D721Med (cell line): ENCODE measurements at places on chromosomes 5 and 9.

DNA sequence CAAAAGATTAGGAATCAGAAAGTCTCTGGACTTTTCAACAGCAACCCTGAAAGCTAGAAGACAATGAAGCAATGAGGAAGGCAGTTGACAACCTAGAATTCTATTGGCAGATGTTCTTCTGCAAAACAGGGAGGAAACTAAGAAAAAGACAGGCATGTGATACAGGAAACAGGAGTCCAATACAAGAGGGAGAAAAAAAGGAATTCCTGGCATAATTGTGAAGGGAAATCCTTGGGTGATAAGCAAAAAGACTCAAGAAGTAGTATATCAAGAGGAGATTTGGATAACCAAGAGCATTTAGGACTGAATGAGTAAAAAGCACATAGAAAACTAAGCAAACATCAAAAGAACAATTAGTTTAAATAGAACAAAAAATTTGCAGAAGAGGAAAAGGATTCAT is 58.6 kb downstream of the LPAR1 start:
- DNase-seq: no peak

- DNase-seq: no peak
Observed at GRCh38 chr9:112091810-112092209, 83.3 kb downstream of the SUSD1 start.

DNA sequence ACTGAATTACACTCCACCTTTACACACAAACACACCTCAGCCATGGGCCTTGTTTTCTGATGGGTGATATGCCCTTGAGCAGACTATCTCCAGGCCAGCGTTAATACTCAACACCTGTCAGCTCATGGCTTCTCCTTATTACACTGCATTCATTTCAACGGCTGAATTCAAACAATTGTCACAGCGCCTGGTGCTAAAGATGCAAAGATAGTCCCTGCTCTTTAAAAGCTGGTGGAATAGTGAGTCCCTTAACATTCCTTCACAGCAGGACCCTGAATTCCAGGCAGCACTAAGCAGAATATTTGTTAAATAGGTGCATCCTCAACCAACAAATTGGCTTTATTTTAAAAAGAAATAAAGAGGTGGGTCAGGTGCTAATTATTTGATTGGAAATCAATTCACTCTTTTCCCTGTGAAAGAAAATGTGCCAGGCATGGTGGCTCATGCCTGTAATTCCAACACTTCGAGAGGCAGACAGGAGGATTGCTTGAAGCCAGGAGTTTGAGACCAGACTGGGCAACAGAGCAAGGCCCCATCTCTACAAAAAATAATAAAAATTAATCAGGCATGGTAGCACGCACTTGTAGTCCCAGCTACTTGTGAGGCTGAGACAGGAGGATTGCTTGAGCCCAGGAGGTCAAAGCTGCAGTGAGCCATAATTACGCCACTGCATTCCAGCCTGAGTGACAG is 155.7 kb upstream of the EFNA5 start:
- no peak for DNase-seq

GRCh38 chr5:90484540-90484939 is 9.9 kb downstream of the POLR3G start:
- no peak for DNase-seq

- no peak for DNase-seq
Observed at GRCh38 chr9:137485343-137486140, 26.4 kb upstream of the NSMF start.

DNA sequence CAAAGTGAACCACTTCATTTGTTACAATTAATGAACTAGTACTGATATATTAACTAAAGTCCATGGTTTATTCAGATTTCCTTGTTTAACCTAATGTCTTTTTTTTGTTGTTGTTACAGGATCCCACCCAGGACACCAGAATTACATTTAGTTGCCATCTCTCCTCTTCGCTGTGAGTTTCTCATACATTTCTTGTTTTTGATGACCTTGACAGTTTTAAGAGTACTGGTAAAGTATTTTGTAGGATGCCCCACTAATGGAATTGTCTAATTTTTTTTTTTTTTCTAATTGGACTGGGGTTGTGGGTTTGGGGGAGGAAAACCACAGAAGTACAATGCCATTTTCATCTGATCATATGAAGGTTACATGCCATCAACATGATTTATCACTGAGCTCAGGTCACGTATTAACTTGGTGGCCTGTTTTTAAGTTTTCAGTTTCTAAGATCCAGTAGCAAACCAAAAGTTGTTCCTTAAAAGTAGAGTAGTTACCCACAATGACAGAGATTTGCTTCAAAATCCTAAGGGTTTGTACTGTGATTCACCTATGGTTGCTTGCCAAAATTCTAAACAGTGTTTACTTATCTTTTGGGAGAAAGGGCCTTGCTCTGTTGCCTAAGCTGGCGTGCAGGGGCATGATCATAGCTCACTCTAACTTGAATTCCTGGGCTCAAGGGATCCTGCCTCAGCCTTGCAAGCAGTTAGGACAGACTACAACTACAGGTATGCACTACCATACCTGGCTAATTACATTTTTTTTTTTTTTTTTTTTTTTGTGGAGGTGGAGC is 4.5 kb upstream of the OTULIN start:
- no peak for DNase-seq

DNA sequence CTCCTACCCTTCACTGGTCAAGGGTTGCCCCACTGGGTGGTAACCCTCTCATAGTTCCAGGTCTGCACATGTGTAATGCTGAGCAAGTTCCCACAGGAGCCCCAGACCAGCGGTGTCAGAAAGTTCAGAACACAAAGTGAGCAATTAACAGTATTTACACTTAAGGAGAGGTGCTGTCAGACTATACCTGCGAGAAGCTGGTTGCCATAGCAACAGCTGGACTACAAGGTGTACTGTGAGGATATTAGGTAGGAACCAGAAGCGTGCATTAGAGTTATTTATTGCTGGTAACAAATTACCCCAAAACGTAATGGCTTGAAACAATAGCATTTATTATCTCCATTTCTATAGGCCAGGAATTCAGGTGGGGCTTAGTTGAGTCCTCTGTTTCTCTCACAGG is 317.0 kb upstream of the RPS23 start:
- no peak for DNase-seq

GRCh38 chr5:59583151-59583809 is 310.2 kb downstream of the PDE4D start:
- DNase-seq: no peak

DNA sequence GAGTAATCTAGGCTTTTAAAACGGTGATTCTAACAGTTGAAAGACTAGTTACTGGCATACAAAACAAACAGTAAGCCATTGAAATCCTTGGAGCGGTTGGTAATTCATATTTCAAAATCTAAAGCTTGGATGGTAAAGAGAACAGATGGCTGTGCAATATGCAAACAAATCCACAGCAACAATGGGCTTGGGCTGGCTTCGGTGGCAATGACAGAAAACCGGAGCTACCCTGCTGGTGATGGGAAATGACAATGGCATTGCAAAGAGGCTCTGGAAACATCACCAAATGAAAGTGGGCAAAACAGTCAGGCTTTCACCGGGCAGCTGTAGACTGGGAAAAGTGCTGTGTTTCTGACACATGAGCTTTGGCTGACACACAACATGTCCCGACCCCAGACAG is 42.2 kb downstream of the MED27 start:
- no peak for DNase-seq

GRCh38 chr5:124797665-124798087 is 51.2 kb upstream of the ZNF608 start:
- no peak for DNase-seq

GRCh38 chr9:34500623-34501267 is 22.0 kb downstream of the ENHO start:
- peak; percentile 44 for DNase-seq

- DNase-seq: peak; percentile 98
Observed at GRCh38 chr9:137227054-137227852, at the start of gene RNF224. Gene RNF224 (plus strand): TSS chr9:137227502. CDS start chr9:137228336, 834 bp downstream.
